ENCODE measurements at places on chromosomes 3 and 15.

- no peak for DNase-seq
Observed at GRCh38 chr3:156649681-156650080, 24.7 kb upstream of the TIPARP start.

DNA sequence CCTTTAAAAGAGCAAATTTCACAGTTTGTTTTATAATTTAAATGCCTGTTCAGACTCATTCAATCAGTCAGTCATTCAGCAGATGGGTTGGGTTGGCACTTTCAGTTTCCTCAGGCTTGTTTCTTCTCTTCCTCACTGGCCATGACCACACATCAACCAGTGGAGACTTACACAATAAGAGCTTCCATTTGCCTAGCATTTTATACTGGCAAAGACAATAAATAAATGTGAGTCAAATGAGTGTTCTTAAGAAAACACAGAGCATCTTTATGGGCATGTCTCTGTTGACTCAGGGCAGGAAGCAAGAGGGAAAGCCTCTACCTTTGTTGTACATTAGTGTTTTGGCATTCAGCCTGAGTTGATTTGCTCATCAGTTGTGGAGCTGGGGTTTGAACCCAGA, 122.6 kb downstream of the EPHB1 start:
- DNase-seq: no peak

GRCh38 chr3:27349832-27350231, 19.4 kb downstream of the NEK10 start:
- no peak for DNase-seq

- DNase-seq: no peak
Observed at GRCh38 chr3:94307588-94307987, 244.7 kb downstream of the NSUN3 start.

GRCh38 chr15:100580414-100580813, 21.6 kb downstream of the LINS1 start:
- DNase-seq: no peak

GRCh38 chr15:50166216-50166615, 15.8 kb upstream of the SLC27A2 start:
- no peak for DNase-seq

DNA sequence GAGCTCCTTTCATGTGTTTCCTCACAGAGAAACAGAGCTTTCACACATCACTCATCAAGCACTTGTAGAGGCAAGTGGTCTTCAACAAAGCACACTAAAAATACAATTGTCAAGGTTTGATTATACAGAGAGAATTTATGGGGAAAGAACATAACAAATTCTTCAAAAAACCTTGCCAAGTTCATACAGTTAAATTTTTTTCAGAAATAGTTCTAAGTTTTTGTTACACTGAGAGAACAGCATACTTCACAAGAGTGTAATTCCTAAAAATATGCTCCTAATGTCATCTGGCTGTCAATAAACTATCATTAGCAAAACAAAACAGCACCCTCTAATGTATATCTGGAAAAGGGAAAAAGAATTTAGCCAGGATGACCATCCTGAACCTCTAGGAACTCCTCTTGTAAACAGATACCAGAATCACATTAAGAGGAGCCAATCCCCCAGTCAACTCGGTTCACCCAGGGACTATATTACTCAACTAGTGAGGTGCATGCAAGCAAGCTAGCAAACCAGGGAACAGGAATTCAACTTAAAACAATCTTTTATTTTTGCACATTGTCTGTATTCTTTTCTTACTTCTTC, 63.3 kb downstream of the RAD18 start:
- DNase-seq: no peak

DNA sequence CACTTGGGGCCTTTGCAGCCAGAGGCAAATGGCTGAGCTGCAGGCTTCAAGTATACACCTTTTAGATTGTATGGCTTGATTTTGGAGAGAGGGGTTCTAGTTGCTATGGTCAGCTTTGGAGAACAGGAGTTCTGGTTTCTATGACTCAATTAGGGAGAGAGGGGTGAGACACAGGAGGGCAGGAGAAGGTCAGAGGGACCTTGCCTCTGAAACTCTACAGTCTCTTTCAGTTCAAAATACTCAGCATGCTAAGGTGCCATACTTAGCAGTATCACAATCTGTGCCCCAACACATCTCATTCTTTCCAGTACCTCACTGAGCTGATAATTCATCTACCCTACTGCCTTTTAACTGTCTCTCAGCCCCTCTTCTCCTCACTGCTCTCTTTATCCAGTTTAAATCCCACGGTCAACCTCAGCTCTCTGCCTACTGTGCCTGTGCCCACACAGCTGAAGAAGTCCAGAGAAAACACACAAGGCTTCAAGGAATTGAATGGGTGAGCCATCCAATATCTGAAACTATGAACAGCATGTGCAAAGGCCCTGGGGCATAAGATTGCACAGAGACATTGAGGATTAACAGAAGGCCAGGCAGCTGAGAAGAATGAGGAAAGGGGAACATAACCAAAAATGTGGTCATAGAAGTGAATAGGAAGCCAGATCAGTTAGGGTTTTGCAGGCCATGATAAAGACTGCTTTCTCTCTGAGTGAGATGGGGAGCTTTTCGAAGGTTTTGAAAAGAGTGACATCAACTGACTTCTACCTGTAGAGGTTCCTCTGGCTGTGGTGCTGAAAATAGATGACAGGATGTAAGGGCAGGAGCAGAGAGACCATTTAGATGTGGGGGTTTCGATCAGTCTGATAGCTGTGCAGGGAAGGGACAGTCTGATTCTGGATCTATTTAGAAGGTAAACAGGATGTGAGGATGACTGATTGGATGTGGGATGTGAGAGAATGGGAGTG, 54.5 kb upstream of the C3orf80 start:
- no peak for DNase-seq

DNA sequence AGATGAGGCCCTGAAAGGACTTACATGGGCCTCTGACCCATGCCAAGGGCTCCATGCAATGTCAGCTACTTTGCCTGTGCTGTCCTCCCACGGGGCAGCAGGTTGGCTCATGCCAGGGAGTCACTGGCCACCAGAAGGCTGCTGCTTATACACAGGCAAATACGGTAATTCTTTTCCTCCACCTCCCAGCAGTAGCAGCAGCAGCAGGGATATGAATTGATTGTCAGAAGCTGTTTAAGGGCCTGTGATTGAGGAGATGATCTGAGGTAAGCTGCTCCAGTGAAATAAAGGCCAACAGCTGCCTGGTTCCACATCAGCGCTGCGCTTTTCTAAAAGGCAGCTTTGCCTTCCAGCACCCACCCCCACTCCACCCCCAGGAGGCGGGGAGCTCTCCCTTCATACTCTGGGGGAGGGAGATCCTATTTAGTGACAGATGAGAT, 250.5 kb downstream of the SHQ1 start:
- peak; percentile 69 for DNase-seq

- no peak for DNase-seq
Observed at GRCh38 chr15:62766599-62766998, 275.9 kb upstream of the TPM1 start.

- no peak for DNase-seq
Observed at GRCh38 chr3:183481582-183481981, 53.2 kb upstream of the MCF2L2 start.

- DNase-seq: no peak
Observed at GRCh38 chr3:185411133-185411532, 48.2 kb downstream of the MAP3K13 start.

GRCh38 chr15:92510163-92510882, 116.6 kb downstream of the ST8SIA2 start:
- DNase-seq: no peak

DNA sequence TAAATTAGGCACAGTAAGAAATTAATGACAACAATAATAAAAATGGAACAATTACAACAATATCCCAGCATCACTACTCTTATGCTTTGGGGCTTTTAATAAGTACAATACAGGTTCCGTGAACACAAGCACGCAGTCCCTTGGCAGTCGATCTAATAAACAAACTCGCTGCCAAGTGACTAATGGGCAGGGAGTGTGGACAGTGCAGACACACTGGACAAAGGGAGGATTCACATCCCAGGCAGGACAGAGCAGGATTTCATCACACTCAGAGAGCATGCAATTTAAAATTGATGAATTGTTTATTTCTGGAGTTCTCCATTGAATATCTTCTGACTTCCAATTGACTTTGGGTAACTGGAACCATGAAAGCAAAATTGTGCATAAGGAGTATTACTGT, 524.1 kb upstream of the CFAP20DC start:
- DNase-seq: no peak

Data from SHP77 treated with DMSO at 0.1 percent for 48 hours (cell line).